ENCODE measurements at places on chromosomes 11 and 22. TPM values are rescaled to one million over a fixed set of nuclear protein-coding genes. Genes with fewer than 3 reads are reported as not detected.

MS4A10 gene
- not detected for total RNA-seq

EML3 gene
- total RNA-seq, result 4.5 TPM

RASL10A gene
- 15.0 TPM for total RNA-seq

CRYBA4 gene
- not detected for total RNA-seq

KCNJ4 gene
- 9.7 TPM for total RNA-seq

DRICH1 gene
- 0.31 TPM for total RNA-seq

FOXR1 gene
- total RNA-seq, result 0.31 TPM

RCOR2 gene
- 9.5 TPM for total RNA-seq

All from occipital lobe (tissue), 3 donors.